ENCODE measurements at places on chromosomes 6 and 20.

DNA sequence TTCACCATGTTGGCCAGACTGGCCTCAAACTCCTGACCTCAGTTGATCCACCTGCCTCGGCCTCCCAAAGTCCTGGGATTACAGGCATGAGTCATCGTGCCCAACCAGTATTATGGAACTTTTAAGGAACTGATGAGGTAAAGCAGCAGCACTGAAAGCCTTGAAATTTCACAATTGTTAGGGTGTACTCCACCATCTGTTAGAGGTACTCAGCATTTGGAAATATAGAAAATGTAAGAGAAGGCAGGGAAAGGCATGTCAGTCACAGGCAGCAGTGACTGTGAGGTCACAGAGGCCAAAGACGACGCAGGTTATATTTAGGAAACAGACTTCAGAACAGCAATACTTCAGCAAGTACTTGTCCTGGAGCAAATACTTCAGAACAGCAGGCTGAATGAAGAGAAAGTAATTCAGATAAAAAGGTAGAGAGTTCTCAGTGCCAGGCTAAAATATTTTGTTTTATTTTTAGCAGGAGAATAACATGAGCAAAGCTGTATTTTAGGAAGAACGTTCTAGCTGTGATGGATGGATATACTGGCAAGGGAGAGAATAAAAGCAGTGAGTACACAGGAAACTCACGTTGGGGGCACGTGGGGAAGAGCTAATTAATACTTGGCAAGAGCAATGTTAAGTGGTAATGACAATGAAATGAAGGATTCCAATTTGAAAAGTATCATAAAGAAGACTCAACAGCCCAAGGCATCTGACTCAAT lies 67.2 kb downstream of the DTNBP1 start:
- no peak for DNase-seq

GRCh38 chr6:164051427-164051826 lies 636.9 kb downstream of the QKI start:
- no peak for DNase-seq

GRCh38 chr6:131317516-131317915 lies 182.2 kb downstream of the AKAP7 start:
- no peak for DNase-seq

DNA sequence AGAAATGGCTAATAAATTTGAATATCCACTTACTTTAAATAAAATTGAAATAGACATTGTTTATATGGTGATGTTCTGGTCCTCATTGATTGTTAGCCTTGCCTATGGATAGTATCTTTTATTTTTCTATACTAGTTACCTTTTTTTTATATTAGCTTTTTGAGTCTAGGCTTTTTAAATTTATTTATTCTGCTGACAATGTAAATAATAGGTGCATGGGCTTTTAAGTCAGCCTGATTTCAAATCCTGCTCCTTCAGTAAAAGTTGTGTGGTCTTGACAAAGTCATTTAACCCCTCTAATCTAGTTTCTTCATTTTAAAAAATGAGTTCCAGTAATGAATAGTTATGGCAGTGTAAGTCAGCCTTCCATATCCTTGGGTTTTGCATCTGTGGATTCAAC lies 38.6 kb downstream of the FAM162B start:
- DNase-seq, result no peak

DNA sequence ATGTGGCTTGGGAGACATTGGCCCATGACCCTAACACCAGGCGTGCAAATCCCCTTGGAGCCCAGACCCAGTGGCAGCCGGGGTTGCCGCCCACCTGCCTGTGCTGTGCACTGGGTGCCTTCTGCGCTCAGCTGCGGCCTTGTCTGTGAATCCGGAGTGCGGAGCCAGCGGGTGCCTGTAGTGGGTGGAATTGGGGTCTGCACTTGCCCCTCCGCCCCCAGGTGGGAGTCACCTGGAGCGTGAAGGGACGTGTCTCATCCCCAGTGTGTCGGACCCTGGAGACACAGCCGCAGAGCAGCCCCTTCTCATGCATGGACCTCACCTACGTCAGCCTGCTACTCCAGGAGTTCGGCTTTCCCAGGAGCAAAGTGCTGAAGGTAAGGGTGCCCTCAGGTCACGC lies 22.9 kb upstream of the PYGB start:
- no peak for DNase-seq

- DNase-seq, result peak; percentile 34
These were observed 71.5 kb upstream of the HDAC2 start for GRCh38 chr6:114042267-114043016.

- DNase-seq, result no peak
These were observed 182.5 kb downstream of the ZNF217 start for GRCh38 chr20:53411129-53411528.

DNA sequence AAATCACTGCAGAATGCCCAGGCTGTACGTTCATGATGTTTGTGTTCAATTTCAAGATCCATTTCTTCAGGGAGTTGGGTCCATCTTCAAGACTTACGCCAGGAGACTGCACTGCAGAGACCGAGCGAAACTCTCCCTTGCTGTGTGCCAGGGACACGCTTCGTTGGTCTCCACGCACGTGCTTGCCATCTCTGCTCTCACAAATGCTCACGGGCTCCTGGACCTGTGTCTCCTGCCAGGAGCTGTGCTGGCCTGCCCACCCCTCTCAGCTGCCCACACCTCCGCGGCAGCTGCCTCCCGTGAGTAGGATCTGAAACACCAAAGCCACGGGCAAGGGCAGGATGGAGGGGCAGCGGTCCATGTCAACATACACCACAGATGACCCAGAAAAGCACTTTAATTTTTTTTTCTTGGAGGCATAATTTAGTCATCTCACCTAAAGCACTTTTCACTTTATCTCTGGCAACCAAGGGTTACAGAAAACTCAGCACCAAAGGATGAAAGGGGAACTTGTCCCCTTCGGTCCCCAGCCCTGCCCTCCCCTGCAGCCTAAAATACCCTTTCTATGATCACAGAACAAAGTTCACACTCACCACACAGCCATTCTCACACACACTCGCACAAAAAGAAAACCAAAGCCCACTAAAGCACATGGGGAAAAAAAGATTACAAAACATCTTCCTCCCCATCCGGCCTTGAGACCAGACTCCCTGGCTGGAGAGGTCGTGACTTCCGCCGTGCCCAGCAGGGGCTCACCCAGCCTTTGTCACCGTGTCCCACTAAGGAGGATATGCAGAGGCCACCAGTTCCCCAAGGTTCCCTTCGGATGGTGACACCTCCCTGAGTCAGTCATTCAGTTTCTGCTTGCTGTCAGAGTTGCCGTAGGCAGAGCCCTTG lies 137.9 kb downstream of the AGPAT4 start:
- DNase-seq, result peak; percentile 33

DNA sequence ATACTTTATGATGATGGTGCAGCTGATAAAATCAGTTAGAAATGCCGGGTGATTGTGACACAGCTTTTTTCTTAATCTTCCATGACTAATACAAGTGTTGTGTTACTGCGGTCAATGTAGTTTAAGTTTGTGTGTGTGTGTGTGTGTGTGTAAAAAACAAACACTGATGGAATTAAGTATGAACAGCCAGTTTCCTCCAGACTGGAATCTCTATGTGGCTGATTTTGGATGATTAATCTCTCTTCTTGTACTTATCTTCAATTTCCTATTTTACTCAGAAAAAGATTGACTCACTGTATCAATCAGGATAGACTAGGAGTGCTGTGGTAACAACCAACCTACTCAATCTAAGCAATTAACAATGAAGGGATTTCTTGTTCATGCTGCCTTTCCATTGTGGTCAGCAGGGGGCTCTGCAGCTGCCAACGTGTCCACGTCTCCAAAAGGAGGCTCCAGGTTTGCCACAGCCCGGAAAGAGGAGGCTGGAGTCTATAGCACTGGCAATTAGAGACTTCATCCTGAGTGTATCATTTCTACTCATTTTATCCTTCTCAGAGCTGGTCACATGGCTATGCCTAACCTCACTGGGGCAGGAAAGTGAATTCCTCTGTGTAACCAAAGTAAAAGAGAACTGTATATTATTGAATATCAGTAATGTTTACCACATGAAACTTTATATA lies 107.7 kb downstream of the CD109 start:
- DNase-seq, result peak; percentile 81
